Fibroblast of skin of back (primary cell): ENCODE measurements at places on chromosomes 6 and 20.

DNA sequence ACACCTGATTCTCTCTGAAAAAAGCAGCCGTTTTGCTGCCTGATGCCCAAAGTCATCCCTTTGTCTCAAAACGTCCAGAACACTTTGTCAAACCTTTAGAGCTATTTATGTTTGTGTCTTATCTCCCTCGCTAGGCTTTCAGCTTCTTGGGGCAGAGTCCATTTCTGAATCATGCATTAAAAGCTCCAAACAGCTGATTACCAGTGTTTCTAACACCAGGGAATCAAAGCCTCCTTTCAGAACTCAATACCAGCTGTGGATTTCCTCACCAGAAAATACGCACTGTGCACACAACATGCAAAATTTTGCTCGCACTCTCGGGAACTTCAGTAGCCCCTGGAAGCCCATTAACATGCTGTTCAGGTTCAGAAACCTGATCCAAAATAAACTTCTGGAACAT, 333.3 kb downstream of the HACE1 start:
- DNase-seq: no peak

DNA sequence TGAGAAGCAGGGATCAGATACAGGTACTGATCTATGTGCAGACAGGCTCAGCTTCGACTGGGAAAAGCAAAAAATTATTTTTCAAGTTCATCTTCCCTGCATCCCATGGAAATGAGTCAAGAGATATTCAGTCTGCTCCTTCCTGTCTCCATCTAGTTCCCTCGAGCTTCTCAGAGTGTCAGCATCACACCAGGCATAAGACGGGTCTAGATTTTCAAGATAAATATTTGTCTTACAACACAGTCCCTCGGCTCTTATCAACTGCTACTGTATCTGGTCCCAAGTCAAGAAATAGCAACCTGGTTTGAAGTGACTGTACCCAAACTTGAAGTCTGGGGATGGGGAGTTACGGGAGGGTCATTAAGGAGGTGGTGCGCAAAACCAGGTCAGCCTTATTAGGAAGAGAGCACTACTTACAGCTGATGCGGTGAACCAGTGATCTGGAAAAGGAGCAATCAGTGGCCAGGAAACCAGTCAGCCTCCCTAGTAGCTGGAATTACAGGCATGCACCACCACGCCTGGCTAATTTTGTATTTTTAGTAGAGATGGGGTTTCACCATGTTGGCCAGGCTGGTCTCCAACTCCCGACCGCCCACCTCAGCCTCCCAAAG, 29.7 kb downstream of the ZMYND8 start:
- peak; percentile 90 for DNase-seq

DNA sequence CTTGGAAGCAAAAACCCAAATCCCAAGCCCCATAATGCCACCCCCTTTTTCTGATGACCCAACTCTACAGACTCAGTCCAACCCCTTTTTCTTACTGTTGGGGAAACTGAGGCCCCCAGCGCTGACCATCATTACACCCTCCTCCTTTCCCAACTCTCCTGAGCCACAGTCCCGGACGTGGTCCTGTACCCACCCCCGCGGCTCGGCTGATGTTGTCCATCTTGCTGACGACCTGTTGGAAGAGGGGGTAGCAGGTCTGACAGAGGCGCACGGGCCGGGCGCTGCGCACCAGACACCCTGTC, 533 bp downstream of the OSTM1 start:
- no peak for DNase-seq

DNA sequence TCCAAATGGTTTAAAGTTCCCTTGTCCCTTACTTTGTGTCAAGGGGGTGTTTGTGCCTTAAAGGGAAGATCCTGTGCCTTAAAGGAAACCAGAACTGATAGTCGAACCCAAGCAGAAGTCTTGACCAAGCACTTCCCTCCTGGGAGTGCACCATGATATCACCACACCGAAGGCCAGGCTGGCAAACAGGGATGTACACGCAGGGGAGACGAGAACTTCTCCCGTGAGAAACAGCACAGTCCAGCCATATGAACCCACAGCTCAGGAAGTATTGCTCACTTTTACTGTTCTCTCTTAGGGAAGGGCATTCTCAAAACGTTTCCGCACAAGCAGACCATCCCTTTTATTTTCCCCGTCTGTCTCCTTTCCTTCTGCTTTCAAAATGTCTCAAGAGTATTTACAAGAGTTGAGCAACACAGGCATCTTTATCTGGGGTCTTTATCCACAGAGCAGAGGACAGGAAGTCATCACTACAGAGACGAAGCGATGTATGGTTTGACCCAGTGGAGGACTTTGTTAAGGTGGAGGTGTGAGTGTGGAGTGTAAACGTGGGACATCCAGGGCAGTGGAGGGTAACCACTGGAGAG, 12.8 kb upstream of the SERPINB1 start:
- DNase-seq: no peak

DNA sequence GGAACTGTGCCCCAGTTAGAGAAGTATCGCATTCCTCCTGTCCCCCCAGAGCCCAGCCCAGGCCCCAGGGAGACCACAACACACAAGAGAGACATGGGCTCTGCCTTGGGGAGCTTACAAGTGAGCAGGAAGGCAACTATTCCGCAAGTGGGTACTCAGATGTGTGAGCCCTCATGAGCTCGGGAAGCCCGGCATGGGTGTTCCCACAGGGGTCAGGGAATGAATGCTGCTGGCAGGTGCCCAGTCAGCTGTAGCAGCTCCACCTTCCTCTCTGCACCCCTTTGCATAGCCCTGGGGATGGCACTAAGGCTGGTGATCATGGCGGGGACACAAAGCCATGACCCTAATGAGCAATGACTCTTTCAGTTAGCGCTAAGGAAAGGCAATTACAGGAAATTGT, 194.1 kb downstream of the SYNDIG1 start:
- no peak for DNase-seq

DNA sequence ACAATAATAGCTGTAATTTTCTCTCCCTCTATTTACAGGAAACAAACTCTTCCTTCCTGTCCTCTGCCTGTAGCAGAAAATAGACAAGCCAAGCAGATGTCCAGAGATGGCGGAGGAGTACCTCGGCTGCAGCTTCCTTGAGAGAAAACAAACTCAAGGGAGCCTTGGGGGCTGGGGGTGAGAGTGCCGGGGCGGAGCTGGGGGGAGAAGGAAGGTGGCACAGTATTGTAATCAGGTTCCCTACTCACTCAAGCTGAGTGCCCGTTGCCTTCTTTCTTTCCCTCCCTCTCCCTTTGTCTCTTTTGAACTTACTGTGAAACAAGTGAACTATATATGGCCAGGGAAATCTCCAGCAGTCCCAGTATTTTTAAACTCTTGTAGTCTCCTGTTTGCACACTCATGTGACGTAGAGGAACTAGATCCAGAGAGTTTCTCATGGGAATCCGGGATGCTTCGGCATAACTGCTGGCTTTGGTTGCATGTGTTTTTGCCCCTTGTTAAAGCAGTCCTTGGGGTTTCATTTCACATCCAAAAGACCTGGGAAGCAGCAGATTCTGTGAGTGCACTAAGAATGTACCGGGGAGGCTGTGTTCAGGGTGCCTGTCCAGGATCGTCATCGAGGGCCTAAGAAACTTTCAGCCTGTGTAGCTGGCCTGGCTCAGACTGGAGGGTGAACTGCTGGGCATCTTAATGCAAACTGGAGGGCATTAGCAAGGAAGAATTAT, 44.6 kb upstream of the HDDC2 start:
- DNase-seq: no peak

GRCh38 chr6:119683031-119683430, 333.5 kb upstream of the MAN1A1 start:
- peak; percentile 17 for DNase-seq

- DNase-seq: peak; percentile 54
These were observed 21.0 kb upstream of the RIN2 start for GRCh38 chr20:19737025-19737424.

- DNase-seq: no peak
These were observed 124.3 kb downstream of the ARID1B start for GRCh38 chr6:156901309-156902019.

GRCh38 chr6:167047554-167047953, 48.4 kb downstream of the CEP43 start:
- DNase-seq: no peak

- peak; percentile 18 for DNase-seq
These were observed 205.3 kb downstream of the EYA2 start for GRCh38 chr20:47099825-47100441.

DNA sequence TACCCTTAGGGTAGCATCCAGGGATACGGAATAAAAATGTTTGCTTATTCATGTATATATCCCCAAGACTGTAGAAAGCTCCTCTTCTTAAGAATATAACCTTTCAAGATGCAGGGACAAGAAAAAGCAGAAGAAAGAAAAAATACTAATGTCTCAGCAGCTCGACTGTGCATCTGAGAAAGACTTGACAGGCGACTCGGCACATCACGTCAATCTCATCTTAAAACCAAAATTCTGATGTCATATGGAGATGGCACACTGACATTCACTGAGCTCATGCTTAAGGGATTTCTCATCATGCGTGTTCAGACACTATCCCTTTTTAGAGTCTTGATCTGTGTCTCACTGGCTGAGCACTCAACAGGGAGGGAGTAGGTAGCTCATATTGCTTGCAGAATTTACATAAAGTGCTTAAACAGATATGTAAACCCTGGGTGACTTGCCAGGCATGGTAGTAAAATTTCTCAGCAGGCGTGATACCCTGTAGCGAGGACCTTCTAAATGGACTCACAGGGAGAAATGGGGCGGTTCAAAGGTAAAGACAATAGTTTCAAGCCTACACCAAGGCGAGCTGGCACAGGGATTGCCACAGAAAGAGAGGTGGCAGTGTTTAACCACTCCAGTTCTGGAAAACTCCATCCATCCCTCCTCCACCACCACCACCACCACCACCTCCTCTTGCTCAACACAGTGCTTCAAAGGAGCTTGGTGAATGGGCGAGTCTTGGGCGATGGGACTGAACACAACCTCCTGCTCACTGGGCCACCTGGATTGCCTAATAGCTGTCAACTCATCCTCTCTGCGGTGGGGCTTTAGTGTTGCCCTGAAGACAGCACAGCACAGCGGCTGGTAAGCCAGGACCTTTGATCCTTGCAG, 330.5 kb downstream of the TFAP2A start:
- no peak for DNase-seq

- peak; percentile 42 for DNase-seq
These were observed 41.0 kb downstream of the SLC9A8 start for GRCh38 chr20:49853640-49854039.

DNA sequence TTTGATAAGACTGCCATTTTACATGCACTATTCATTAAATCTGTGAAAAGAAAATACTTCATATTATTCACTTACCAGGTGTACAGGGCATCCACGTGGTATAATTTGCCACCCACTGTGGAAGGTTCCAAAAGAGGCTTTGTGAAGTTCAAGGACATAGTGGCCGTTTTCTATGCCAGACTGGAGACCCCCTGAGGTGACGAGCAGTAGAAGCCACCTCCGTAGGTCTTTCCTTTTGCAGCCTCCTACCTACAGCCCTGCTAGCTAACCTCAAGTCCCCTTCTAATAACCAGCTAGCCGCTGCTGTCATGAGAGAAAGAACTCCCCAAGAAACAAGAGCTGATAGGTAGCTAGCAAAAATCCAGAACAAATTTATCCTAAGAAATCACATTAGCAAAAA, 110.5 kb downstream of the ARHGAP18 start:
- DNase-seq: no peak

GRCh38 chr6:14478381-14479225, 361.0 kb downstream of the CD83 start:
- DNase-seq: no peak

DNA sequence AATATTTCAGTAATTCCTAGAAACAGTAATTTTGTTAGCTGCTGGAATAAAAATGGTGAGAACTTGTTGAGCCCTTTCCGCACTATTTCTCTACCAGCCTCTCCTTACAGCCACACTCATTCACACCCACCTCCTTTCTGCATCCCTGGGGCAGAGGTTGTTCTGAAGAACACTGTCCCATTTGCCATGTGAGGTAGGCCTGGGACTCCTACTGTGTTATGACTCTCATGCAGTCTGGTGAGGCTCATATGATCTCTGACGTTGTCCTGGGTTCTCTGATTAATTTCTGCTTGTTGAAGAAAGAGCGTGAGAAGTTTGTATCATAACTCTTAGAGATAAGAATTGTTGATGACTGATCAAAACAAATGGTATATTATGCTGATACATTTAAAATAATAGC, 4.1 kb upstream of the KCNQ5 start:
- DNase-seq: no peak

- no peak for DNase-seq
These were observed 5.9 kb upstream of the PLCB1 start for GRCh38 chr20:8126181-8126580.

DNA sequence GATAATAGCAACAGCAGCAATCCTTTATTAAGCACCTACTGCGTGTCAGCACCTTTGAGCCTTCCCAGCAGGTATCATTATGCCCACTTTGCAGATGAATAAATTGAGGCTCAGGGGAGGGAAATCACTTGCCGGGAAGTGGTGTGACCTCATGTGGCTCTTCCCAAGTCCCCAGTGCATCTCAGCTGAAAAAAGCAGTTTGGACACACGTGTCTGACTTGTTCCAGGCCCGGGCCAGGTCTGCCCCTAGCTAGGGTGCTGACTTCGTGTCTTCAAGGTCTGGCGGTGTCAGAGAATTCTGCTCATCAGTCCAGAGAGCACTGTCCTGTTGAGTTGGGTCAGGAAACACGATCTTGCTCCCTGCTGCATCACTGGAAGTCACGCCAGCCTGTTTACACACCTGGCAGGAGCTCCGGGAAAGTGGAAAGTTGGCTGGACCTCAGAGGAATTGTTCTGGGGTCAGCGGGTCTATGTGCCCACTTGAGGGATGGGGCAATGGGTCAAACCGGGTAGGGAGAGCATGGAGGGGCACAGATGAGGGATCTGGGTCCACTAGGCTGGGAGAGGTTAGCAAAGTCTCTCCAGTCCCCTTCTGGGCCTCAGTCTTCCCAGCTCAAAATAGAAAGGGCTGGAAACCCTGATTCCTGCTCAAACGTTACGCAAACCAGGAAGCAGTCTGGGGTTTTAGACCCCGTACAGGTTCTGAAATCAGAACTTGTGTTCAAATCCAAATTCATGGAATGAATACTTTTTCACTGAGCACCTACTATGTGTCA, 10.5 kb downstream of the SLC13A3 start:
- DNase-seq: no peak

DNA sequence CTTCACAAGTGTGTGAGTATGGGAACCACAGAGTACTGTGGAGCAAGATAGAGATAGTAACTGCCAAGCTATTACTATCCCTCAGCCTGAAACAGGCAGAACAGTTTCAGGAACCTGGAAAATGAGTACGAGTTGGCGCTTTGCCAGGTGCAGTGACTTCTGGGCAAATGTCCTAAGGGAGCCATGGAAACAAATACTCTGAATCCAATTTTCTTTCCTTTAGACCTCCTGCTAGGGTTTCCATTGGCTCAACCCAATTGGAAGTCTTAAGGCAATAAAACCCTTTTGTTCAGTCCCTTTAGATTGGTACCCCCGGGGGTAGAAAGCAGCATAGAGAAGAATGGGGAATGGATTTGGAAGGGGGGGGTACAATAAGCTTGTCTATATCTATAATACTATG, 205.0 kb upstream of the EPHA7 start:
- DNase-seq: no peak
